Progenitor cell of endocrine pancreas (in vitro differentiated cells): ENCODE measurements at places on chromosomes 3 and 15.
A peak's percentile ranks its signal among the peaks of the same experiment; 100 is the strongest.

DNA sequence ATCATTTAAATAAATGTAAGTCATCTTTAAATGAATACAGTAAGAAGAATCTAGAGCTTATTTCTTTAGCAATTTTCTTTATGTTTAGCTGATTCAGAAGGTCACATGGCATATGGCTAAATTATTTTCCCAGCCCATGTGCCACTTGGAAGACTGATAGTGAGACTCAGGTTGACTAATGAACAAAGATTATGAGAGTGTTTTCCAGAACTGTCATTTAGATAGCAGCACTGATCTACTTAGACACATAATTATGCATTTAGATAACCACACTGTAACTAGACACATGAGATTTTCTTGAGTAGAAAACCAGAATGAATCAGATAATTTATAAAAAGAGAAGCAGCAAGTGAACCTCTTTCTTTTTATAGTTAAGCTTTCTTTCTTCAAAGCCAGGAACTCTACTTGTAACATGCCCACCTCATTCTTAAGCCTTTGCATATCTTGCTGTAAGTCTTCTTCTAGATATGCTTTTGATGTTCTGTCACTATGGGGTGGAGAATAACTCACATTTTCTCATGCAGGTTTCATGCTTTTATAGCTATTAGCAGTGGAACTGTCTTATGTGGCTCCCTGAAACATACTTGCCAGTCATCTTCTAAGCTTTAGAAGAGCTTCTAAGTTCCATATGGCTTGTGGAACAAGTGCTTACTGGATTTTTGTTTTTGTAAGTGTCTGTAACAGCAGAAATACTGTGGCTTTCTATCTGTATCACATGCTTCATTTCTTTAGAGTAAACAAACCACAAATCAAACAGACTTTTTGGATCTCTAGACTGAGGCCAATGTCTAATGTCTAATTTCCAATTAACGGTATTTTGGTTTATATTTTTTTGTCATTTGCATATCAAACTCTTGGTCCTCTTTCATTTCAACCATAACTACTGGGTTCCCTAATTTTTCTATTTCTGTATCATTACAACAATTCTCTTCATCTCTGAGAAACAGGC is 101.4 kb downstream of the LMLN start:
- DNase-seq, result no peak

DNA sequence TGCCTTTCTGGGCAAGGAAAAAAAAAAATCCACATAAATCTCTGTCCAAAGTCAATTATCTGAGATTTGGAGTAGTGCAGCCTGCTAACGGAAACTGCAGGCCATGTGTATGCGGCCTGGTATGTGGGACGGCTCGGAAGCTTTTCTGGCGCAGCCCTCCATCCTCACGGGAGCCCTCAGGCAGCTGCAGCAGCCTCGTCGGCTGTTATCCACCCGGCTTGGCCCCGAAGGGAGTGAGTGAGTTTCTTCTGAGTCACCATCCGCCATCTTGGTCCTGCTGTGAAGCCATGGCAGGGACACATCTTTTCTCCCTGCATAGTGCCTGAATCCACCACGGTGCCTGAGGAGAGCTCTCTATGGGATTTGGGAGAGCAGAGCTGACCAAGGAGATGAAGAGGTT is 62.8 kb downstream of the POLR2M start:
- no peak for DNase-seq

- DNase-seq, result peak; percentile 3
These were observed 127.7 kb downstream of the LRRK1 start for GRCh38 chr15:101046826-101047225.

- no peak for DNase-seq
These were observed 22.6 kb upstream of the SLC6A6 start for GRCh38 chr3:14379843-14380242.

DNA sequence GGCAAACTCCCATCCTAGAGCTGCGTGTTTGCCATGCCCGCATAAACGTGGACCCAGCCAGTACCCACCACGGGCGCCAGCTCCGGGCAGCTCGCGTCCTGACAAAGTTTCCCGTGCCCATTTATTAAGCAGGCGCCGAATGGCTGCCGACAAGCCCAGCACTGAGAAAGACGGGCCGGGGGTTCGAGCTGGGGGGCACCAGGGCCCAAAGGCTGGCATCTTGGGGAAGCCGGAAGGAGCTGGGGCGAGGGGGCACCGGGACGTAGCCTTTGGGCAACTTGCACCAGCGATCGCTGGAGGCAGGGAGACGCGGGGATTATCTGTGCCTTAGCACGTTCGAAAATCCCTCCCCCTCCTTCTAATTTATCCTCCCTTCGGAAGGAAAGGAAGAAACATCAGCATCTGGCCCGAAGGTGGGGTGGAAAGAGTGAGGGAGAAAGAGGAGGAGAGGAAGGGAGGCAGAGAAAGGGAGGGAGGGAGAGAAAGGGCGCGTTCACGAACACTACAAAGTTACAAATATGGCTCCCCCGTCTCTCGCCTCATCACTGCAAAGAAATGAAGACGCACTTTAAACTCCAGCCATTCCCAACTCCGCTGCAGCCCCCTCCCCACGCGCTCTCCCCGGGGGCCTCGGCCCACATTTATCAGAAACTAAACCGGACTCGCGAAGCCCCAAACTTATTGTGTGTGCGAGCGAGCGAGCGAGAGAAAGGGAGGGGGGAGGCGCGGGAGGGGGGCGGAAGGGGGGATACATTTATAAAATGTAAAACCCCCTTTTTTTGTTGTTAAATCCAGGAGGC is 1.0 kb downstream of the ANP32A start:
- no peak for DNase-seq

DNA sequence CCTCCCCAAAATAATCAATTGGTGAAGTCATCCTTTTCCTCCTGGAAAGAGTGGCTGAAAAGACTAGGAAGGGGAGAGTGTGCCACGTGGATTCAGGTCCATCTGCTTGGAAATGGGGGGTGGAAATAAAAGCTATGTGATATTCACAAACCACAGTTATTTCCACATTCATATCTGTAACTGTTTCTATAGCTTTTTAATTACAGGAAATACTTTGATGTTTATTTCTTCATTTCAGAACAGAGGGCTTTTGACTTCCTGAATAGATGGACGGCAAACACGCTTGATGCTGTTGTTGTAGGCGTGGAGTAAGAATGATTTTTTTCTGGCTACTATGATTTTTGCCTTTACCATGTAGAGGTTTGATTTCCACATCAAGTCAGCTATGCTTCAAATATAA is 10.1 kb downstream of the AADACL2 start:
- no peak for DNase-seq

DNA sequence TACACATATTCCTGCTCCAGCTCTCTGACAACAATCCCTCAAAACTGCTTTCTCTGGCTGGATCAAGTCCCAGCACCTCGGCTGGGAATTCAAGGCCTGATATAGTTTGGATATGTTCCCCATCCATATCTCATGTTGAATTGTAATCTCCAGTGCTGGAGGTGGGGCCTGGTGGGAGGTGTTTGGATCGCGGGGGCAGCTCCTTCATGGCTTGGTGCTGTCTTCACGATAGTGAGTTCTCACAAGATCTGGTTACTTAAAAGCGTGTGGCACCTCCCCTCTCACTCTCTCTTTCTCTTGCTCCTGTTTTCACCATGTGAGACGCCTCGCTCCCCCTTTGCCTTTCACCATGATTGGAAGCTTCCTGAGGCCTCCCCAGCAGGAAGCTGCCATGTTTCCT is 47.4 kb upstream of the SYN2 start:
- DNase-seq, result no peak

DNA sequence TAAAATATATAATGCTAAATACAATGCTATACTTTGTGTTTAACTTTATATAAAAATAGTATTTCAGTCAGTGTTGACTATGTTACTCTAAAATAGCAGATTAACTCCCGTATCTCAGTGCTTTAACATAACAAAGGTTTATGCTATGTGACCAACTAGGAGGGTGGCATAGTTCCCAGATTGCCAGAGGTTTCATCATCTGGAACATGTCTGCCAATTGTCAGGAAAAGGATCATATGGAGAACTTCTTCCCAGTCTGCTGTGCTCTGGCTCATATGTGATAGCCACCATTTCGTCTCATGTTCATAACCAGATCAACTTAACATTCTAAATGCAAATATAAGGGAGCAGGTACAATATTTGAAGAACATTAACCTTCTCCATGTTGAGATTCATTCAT is 720.2 kb downstream of the MCTP2 start:
- DNase-seq, result no peak

DNA sequence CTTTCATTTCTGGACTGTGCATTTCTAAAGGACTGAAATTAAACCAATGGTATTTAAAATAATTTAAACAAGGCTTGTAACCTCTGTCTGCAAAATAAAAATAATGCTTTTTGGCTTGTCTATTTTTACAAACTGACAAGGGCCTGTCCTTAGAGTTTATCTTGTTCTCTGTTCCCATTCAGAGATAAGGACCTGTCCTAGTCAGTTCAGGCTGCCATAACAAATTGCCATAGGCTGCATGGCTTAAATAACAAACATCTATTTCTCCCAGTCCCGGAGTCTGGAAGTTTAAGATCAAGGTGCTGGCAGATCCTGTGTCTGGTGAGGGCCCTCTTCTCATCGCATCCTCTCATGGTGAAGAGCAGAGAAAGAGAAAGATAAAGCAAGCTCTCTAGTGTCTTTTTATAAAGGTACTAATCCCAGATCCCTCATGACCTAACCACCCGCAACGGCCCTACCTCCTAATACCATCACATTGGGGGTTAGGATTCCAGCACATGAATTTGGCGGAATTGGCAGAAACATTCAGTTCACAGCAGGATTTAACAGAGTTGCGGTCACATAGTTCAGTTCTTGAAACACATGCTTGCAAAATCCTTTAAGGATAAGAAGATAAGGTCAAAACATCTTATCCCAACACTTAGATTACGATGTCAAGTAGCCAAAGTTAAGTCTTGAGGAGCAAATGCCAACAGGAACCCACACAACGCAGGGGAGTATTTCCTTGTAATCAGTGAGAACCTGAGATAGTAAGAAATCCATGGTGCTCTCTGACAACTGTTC is 17.8 kb downstream of the KBTBD8 start:
- DNase-seq, result no peak

DNA sequence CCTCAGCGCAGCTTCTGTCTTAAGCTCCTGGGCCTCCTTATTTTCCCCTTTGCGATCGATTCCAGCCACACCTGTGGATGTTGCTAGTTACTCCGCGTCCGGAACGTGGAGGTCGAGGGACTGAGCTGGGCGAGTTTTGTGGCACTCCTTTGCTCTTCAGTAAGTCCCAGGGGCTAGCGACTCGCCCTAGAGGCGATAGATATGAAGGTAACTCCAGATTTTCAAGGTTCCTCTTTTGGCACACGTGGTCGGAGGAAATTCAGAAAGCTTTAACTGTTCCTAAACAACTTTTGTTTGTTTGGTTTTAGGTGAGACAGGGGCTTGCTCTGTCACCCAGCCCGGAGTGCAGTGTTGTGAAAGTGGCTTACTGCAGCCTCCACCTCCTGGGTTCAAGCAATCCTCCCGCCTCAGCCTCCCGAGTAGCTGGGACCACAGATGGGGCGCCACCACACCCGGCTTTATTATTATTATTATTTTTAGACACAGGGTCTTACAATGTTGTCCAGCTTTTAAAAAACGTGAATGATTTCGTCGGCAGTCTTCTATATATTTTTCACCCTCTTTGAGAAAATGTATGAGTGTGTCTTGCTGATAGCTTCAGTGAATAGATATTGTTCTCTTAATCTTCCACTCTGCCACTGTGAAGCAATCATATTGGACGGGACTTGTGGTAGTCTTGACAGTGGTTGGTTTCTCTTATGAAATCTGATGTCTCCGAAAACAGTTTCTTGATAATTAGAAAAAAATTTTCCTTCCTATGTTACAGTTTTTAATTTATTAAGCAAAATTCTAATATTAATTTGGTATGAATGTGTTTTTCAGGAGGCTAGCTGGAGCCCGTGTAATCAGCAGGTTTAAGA is 785 bp downstream of the MFSD1 start:
- DNase-seq, result no peak

- no peak for DNase-seq
These were observed 558.7 kb upstream of the KCNMB2 start for GRCh38 chr3:177977381-177978158.

- DNase-seq, result no peak
These were observed 7.7 kb upstream of the CX3CR1 start for GRCh38 chr3:39287216-39288164.

DNA sequence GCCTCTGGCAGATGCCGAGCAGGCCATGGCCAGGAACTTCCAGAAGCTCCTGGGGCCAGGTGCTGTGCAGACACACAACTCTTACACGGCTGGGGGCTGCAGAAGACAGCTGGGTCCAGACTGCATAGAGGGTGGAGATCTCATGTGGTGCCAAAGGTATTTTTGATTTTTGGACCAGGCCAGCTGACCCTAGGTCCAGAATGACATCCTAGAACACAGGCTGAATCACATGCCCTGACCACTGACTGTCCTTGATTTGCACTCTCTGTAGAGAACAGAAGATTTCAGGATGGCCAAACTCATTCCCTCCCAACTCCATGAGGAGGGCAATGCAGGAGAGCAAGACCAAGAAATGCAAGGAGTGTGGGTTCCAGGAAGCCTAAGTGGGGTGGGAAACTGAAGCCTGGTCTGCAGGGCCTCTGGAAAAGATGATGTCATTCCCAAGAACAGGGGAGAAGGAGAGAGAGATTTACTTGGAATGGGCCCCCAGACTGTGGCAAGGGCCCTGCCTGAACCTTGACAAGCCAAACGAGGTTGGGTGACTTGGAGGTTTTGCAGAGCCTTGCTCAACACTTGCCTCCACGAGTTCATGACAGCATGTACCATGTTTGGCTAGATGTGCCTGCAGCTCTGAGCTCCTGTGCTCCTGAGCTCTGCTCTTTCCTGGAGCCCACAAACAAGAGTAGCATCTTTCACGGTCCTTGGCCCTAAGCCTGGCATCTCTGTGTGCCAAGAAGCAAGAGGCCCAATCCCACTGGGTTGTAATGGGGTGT is 38.5 kb upstream of the CTSH start:
- DNase-seq, result no peak

DNA sequence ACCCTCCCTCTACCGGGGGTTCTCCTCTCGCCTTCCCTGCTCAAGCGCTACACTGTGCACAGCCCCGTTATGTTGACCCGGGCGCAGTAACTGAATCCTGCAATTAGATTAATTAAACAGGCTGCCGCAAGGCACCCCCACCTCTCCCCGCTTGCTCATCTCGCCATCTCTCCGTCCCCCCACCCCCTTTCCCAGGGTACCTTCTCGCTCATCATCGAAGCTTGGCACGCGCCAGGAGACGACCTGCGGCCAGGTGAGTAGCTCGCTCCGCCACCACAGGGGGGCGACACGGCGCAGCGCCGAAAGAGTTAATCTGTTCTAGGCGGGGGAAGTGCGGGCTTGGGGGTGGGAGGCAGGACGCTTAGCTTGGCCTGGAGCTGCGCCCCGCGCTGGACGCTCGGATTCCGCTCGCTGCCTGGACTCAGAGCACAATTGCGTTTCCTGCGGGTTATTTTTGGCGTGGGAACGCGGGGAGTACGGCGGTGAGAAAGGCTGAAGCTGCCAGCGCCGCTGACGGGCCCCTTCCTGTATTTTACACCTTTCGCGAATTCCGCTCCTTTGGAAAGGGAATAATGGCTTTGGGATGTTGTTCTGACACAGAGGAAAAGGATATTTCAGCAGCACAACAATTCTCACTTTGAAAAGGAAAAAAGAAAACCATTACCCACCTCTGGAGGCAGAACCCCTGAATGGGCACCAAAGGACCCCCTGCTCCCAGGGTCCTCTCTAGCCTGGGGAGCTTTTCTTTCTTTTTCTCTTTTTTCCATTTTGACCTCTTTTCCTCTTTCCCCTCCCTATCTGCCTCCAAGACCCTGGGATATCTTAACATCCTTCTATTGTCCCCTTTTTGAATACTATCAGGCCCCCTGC is 1.5 kb downstream of the DLL4 start:
- peak; percentile 81 for DNase-seq
